Esophagus squamous epithelium (tissue), 5 donors: ENCODE measurements at places on chromosomes 3 and 15.
A peak's percentile ranks its signal among the peaks of the same experiment; 100 is the strongest.

- DNase-seq: no peak
These were observed 111.7 kb downstream of the FOXB1 start for GRCh38 chr15:60115579-60116380.

- DNase-seq: no peak
These were observed 37.0 kb downstream of the CHDH start for GRCh38 chr3:53809267-53809666.

GRCh38 chr3:11452312-11452711 is 180.1 kb downstream of the ATG7 start:
- no peak for DNase-seq

- no peak for DNase-seq
These were observed 27.6 kb upstream of the UBE2E2 start for GRCh38 chr3:23175341-23176083.

GRCh38 chr3:100073714-100074307 is 40.5 kb downstream of the FILIP1L start:
- DNase-seq: no peak

- DNase-seq: no peak
These were observed 29.3 kb downstream of the ZNF710 start for GRCh38 chr15:90030376-90030775.

- DNase-seq: no peak
These were observed 1.2 kb upstream of the LCTL start for GRCh38 chr15:66566963-66567531.

GRCh38 chr3:78642226-78643035 is 1125.4 kb downstream of the ROBO1 start:
- DNase-seq: no peak

- DNase-seq: no peak
These were observed 790 bp downstream of the PARP14 start for GRCh38 chr3:122681284-122681973.

GRCh38 chr15:57797110-57797509 is 90.6 kb downstream of the POLR2M start:
- no peak for DNase-seq

GRCh38 chr15:28101201-28101600 is 2.1 kb upstream of the OCA2 start:
- no peak for DNase-seq

DNA sequence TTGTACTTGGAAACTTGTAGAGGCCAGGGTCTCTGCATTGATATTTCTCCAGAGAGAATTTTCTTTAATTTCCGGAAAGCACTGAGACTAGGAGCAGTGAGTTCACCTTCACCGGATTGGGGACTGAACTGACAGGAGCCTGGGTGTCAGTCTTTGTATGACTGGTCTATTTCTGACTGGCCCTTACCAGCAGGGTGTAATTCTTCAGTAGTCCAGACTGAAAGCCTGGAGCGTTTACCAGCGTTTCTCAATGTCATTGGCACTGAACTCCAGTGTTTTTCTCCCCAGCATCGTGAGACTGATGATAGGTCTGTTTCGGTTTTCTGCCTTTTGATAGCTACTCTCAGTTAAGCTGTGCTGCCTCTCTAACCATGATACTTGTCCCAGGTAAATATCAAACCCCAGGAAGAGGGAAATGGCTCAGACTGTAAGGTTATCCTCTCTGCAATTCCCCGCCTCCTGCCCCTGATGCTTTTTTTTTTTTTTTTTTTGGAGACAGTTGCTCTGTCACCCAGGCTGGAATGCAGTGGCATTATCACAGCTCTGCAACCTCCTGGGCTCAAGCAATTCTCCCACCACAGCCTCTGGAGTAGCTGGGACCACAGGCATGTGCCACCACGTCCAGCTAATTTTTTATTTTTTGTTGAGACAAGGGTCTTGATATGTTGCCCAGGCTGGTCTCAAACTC is 103.6 kb downstream of the CACNA2D3 start:
- DNase-seq: no peak

- no peak for DNase-seq
These were observed 31.7 kb downstream of the NR2F2 start for GRCh38 chr15:96362011-96362754.

- DNase-seq: no peak
These were observed 724.1 kb downstream of the GRM7 start for GRCh38 chr3:7585052-7585451.

GRCh38 chr15:66724732-66725463 is 22.9 kb downstream of the SMAD6 start:
- DNase-seq: no peak

DNA sequence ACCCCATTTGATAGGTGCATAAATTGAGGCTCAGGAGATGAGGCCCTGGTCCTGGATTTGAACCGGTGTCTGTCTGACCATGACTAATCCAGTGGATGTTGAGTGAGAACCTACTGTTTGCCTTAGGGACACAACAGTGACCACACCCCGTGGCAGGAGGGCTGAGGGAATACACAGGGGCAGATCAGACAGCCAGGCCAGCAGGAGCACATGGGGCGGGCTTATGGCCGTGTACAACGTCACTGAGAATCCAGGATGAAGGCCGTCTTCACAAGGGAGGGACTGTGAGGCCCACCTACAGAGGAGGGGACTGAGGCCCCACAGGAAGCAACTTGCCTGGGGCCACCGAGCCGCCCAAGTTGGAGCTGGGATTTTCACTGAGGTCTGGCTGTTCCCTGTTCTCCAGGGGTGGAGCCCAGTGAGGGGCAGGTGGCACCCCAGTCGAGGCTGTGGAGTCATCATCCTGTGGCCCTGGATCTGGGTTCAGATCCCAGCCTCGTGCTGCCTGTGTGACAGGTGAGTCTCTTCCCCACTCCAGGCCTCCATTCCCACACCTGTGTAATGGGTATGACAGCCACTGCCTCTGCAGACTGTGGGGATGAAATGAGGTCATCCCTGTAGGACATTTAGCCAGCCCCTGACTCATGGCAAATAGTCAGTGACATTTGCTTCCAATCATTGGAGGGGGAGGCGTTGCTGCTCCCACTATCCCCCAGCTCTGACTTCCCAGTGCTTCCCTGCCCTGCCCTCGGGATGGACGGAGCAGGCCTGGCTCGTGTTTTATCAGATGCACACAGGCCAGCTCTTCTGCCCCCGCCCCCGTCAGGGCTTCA is 6.3 kb upstream of the PLXND1 start:
- no peak for DNase-seq

GRCh38 chr3:30777426-30778113 is 116.9 kb downstream of the GADL1 start:
- DNase-seq: no peak

- DNase-seq: no peak
These were observed 75.1 kb upstream of the TRIM42 start for GRCh38 chr3:140602781-140603180.

DNA sequence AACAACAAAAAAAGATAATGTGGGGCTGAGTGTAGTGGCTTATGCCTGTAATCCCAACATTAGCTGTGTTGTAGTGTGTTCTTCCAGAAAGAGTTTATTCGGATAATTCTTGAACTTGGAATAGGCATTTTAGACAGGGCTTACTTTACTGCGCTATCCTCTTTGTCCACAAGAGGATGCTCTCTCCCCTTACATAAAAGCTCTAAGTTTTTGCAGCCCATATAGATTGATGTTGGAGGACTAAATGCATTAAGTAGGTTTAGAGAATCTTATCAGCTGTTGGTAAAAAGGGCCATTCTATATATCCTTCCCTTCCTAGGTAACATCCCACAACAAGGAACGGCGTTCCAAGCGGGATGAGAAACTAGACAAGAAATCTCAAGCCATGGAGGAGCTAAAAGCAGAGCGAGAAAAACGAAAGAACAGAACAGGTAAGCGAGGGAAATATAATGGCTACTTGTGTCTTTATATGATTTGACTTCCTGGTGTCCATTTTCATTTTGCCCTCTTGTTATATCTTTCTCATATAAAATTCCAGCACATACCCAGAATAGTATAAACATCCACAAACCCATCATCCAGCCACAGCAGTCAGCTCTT is 27.8 kb upstream of the ITPKA start:
- no peak for DNase-seq

DNA sequence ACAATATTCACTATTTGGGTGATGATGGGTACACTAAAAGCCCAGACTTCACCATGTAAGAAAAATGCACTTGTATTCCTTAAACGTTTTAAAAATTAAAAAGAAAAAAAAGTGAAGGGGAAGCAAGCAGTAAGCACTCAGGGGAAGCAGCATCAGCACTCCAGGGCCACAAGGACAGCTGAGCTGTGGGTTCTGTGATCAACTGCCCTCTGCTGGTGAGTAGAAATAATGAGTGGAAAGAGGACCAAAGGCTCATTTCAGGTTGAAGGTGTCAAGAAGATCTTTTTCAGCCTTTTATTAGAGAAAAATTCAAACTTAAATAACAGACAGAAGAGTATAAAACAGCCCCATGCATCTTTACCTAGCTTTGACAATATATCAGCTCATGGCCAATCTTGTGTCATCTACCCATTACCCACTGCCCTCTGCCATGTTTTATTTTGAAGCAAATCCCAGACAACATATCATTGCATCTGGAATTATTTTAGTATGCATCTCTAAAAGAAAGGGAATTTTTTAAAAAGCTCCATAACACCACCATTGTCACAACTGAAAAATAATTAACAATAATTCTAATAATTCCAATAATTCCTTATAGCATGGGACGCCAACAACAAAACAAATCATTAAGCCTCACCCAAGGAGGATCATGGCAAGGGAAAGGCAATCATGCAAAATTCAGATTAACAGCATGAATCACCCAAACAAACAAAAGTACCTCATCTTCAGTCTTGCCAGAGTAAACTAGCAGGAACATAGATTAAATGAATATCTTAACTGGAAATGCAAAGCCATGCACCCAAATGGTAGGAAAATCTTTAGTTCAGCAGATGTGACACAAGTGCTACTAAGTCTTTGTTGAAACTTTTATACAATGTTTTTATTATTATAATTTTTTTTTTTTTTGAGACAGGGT is 42.5 kb downstream of the TAMM41 start:
- peak; percentile 3 for DNase-seq

DNA sequence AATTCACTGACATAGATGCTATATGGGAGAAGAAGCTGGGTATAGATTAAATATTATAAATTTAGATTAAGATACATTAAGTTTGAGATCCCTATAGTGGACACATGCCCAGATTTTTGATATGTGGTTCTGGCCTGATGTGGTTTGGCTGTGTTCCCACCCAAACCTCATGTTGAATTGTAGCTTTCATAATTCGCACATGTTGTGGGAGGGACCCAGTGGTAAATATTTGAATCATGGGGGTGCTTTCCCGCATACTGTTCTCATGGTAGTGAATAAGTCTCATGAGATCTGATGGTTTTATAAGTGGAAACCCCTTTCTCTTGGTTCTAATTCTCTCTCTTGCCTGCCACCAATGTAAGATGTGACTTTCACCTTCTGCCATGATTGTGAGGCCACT is 189.4 kb upstream of the CD96 start:
- DNase-seq: no peak

DNA sequence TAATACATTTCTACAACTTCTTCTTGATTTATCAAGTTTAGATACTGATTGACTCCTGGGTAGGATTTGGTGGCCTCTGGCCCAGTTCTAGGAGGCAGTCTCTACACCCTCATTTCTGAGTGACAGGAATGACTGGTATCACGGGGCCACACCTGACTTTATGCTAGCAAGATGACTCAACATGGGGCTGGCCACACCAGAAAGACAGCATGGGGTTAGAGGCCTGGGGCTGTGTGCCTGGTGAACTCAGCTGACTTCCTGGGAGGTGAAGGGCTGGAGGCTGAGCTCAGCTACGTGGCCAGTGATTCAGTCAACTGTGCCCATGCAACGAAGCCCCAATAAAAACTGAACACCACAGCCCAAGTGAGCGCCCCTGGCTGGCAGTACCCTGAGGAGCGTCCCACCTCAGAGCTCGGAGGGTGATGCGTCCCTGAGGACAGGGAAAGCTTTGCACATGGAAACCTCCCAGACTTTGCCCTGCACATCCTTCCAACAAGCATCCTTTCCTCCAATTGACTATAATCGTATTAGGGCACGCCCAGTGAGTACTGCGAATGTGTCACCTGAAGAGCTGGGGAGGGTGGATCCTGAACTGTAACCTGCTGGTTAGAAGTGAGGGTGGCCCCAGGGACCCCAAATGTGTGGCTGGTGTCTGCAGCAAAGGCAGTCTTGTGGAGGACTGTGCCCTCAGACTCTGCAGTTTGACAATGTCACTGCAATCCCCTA is 57.2 kb downstream of the NIPA2 start:
- no peak for DNase-seq

DNA sequence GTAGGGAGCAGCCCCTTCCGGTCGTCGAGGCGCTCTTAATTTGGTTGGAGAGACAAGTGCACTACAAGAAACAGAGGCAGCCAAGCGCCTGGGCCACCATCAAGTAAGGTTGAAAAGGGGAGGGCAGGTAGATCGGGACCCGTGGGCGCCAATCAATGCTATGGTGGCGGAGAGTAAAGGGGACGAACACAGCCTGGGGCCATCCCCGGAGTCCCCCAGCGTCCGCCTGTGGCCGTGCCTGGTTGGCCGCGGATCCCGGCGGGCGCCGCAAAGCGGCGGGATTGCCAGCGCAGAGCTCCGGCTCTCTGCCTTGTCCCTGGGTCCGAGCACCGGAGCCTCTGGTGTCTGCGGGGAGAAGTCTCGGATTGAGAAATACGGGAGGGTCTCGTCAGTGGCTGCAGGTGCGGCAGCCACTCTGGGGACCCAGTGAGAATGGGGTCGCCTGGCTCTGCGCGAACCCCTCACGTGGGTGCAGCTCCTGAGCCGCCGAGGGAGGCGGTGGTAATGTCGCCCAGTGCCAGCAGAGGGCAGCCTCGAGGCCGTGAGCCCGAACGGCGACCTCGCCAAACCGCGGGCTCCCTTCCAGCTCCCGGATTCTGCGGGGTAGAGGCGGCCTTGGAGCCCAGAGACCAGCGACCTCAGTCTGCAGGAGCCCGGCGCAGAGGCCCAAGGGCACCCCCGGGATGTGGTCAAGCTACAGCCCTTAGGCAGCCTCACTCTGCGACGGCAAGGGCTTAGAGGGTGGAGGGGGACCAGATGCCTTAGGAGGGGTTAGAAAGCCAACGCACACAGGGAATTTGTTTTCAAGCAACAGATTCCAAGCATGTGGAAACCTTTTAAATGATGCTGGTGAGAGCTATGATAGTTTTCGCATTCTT is 10.8 kb downstream of the FOXL2 start:
- no peak for DNase-seq

DNA sequence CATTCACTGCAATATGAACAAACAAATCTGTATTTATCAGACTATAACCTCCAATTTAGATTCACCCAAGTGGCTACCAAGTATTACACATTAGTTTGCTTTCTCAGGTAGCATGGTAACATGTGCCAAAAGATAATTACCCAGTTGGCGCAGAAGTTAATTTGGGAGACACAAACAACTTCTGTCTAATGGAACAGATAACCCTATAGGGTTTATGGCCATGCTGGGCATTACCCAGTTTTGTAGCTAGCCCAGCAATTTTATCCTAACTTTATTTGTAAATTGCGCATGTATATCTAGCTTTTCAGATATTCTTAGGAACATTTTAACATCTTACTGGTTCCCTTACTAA is 780 bp downstream of the RPL22L1 start:
- no peak for DNase-seq

DNA sequence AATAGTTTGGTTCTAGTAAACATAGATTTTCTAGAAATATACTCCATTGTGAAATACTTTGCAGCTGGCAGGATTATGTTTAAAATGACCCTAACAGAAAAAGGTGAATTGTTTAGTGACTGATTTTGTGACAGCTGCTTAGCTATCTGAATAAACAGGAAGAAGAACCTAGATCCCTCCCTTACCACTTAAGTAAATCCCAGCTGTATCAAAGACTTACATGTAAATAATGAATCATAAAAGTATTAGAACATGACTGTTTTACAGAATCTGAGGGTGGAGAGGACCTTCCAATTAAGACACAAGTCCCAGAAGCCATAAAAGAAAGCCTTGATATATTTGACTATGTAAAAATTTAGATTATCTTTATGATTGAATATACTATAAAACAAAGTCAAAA is 15.9 kb downstream of the SLC49A4 start:
- no peak for DNase-seq
